ENCODE measurements at places on chromosomes 11 and 22. TPM values are rescaled to one million over a fixed set of nuclear protein-coding genes. Genes with fewer than 3 reads are reported as not detected.

MIAT gene
- total RNA-seq = 6.8 TPM

USH1C gene
- total RNA-seq = 38.6 TPM

OR4D5 gene
- total RNA-seq = not detected

PHOX2A gene
- not detected for total RNA-seq

DNA sequence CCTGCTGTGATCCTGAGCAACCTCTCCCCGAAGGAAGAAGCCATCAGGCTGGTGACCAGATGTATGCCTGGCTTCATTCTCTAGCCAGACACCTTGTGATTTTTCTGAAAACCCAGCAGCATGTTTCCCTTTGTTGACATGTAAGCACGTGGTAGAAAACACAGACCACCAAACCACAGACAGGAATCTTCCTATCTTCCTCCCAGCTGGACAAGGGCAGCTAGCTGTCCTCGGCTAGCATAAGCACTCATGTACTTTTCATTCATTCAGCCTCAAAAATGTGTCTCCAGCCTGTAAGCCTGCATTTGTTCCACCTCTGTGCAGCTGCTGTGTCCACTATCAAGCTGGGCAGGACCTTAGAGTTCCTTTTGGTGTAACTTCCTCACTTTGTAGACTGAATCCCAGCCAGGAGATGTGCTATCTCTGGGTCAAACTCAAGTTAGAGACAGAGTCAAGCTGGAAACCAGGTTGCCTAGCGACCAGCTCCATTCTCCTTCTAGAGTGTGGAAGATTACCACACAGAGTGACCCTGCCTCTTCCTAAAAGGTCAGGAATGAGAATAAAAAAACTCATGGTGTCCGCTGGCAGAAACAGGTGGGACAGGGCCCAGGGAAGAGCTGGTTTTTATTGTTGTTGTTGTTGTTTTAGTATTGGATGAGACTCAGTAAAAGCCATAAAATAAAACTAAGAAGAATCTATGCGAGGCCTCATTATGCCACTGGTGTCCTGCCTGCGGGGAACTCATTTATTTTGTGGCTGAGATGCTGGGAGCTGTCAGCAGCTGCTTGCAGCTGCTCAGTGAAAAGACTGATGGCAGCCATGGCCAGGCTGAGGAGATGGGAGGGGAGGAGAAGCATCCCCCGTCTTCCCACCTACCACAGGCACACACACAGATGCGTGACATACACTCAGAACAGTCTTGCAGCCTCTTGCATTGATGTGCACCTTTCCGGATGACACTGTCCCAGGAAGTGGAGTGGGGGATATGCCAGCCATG, 7.4 kb upstream of the CLMP start:
- peaks cover 2% of the 10 kb centered on the region for H3K4me1 ChIP-seq
- H3K4me3 ChIP-seq = no peak overlapping the region
- no peaks in the 10 kb centered on the region for H3K36me3 ChIP-seq
- no peak overlapping the region for H3K27ac ChIP-seq
- H3K27me3 ChIP-seq = no peaks in the 10 kb centered on the region

DNA sequence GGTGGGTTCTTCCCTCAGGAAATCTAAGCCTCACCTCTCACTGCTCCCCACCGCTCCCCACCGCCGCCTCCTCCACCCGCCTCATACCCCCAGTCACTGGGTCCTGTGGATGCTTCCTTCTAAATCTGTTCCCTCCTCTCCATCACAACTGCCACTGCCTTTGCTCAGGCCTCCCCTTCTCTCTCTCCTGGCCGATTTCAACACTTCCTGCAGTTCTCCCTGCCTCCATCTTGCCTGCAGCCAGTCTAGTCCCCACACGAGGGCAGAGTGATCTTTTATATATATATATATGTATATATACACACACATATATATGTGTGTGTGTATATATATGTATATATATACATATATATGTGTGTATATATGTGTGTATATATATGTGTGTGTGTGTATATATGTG, 27.8 kb downstream of the CREB3L1 start:
- no peak for DNase-seq
- H3K27ac ChIP-seq = no peak overlapping the region
- no peaks in the 10 kb centered on the region for H3K4me1 ChIP-seq
- H3K36me3 ChIP-seq = no peaks in the 10 kb centered on the region
- no peaks in the 10 kb centered on the region for H3K27me3 ChIP-seq

- no peaks in the 10 kb centered on the region for H3K4me1 ChIP-seq
- no peaks in the 10 kb centered on the region for H3K36me3 ChIP-seq
- no peaks in the 10 kb centered on the region for H3K27me3 ChIP-seq
- H3K27ac ChIP-seq = no peak overlapping the region
- DNase-seq = peak; percentile 76
Observed at GRCh38 chr11:47928426-47928825, 51.9 kb upstream of the PTPRJ start.

DNA sequence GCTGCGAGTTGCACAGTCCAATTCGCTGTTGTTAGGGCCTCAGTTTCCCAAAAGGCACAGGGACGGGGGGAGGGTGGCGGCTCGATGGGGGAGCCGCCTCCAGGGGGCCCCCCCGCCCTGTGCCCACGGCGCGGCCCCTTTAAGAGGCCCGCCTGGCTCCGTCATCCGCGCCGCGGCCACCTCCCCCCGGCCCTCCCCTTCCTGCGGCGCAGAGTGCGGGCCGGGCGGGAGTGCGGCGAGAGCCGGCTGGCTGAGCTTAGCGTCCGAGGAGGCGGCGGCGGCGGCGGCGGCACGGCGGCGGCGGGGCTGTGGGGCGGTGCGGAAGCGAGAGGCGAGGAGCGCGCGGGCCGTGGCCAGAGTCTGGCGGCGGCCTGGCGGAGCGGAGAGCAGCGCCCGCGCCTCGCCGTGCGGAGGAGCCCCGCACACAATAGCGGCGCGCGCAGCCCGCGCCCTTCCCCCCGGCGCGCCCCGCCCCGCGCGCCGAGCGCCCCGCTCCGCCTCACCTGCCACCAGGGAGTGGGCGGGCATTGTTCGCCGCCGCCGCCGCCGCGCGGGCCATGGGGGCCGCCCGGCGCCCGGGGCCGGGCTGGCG, at the start of gene BCR:
Gene BCR (plus strand): TSS at position 209 of the 592 bp plus-strand sequence. CDS start 452 bp downstream, outside the sequence.
- DNase-seq = peak; percentile 79
- H3K27ac ChIP-seq = peak within 1 kb of the TSS; percentile 87
- H3K4me3 ChIP-seq = peak within 1 kb of the TSS; percentile 84
- H3K27me3 ChIP-seq = no peaks in the 10 kb centered on the region
- no peaks in the 10 kb centered on the region for H3K36me3 ChIP-seq

GRCh38 chr11:58318532-58318931, 40.3 kb downstream of the OR5B17 start:
- DNase-seq = no peak
- no peaks in the 10 kb centered on the region for H3K4me1 ChIP-seq
- H3K27me3 ChIP-seq = no peaks in the 10 kb centered on the region
- H3K36me3 ChIP-seq = no peaks in the 10 kb centered on the region
- no peak overlapping the region for H3K27ac ChIP-seq

GRCh38 chr22:37777122-37777687, 30.5 kb upstream of the GCAT start:
- no peak overlapping the region for H3K4me3 ChIP-seq
- H3K27me3 ChIP-seq = no peaks in the 10 kb centered on the region
- H3K4me1 ChIP-seq = no peaks in the 10 kb centered on the region
- no peak overlapping the region for H3K27ac ChIP-seq

- H3K36me3 ChIP-seq = no peaks in the 10 kb centered on the region
- H3K4me1 ChIP-seq = no peaks in the 10 kb centered on the region
- DNase-seq = no peak
- H3K4me3 ChIP-seq = no peak overlapping the region
Observed at GRCh38 chr22:49308300-49308699, 519.4 kb downstream of the BRD1 start.

GRCh38 chr22:46674906-46675305, 54.7 kb downstream of the GRAMD4 start:
- H3K36me3 ChIP-seq = no peaks in the 10 kb centered on the region
- H3K27ac ChIP-seq = no peak overlapping the region

DNA sequence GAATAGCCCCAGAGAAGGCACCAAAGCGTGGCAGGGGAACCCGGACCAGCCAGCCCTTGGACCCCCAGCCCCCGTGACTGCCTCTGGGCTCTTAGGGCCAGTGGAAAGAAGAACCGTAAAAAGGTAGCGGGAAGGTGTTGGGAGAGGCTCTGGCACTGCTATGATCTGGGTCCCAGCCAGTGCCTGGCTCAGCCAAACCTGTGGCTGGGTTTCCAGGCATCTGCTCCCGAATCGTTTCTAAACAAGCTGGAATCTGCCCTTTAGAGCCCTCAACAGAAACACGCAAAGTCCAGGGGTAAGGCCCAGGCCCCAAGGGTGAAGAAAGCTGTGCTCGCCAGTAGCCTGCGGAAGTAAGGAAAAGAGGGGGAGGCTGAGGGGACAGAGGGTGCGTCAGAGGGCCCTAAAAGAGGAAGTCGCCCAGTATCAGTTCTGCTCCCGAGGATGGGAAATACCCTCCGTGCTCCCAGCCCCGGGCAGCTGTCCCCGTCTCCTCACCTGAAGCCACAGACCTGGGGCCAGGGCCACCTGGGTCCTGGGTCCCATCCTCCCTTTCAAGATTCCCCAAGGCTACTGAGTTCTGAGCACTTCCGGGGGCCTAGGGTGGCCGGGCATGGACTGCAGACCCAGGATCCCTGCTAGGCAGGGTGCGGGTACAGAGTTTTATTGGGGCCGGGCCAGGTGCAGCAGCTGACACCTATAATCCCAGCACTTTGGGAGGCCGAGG, 24.7 kb downstream of the IL10RA start:
- H3K27me3 ChIP-seq = no peaks in the 10 kb centered on the region
- no peak overlapping the region for H3K27ac ChIP-seq
- DNase-seq = no peak
- no peak overlapping the region for H3K4me3 ChIP-seq
- H3K36me3 ChIP-seq = no peaks in the 10 kb centered on the region
- H3K4me1 ChIP-seq = peaks cover 9% of the 10 kb centered on the region

DNA sequence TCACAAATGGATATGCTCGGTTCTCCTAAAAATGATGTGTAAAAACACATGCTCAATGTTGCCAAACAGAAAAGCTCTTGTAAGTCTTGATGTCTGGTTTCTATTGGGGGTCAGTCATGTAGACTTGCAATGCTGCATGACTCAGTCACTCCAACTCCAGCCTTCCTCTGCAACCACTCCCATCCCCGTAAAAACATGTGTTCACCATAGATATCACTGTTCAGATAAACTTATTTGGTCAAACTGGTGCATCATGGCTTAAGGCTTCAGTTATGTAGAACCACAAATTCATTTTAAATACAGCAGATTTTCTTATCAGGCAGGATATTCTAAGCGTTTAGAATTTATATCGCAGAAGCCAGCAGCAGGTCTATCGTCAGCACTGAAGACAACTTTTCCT, 298.4 kb upstream of the LUZP2 start:
- no peak for DNase-seq
- no peak overlapping the region for H3K4me3 ChIP-seq
- H3K27ac ChIP-seq = no peak overlapping the region
- no peaks in the 10 kb centered on the region for H3K36me3 ChIP-seq
- H3K4me1 ChIP-seq = no peaks in the 10 kb centered on the region

GRCh38 chr22:32376681-32377080, 19.0 kb downstream of the RFPL3 start:
- no peak overlapping the region for H3K4me3 ChIP-seq
- no peaks in the 10 kb centered on the region for H3K27me3 ChIP-seq
- DNase-seq = no peak
- no peak overlapping the region for H3K27ac ChIP-seq
- H3K4me1 ChIP-seq = no peaks in the 10 kb centered on the region

Measured in kidney (tissue), 22 donors.